ENCODE measurements at places on chromosomes 11 and 22.

GRCh38 chr11:111157571-111157970 is 88.0 kb upstream of the POU2AF2 start:
- no peak for DNase-seq

DNA sequence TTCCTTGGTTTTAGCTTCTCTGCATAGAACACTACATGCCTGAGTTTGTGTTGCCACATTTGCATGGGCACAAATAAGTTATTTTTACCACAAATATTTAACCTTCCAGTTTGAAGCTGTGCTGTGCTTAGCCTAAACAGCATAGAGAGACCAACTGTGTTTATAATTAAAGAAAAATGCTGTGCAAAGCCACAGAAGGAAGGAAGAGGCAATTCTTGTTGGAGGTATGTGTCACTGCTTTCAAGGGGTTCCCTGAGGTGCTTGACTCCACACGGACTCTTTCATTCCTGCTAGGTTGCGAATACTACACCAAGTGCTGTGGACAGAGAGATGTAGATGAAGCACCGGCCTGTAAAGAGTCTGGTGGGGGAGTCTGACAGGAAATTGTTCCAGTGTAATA is 47.6 kb upstream of the OLFML1 start:
- no peak for DNase-seq

DNA sequence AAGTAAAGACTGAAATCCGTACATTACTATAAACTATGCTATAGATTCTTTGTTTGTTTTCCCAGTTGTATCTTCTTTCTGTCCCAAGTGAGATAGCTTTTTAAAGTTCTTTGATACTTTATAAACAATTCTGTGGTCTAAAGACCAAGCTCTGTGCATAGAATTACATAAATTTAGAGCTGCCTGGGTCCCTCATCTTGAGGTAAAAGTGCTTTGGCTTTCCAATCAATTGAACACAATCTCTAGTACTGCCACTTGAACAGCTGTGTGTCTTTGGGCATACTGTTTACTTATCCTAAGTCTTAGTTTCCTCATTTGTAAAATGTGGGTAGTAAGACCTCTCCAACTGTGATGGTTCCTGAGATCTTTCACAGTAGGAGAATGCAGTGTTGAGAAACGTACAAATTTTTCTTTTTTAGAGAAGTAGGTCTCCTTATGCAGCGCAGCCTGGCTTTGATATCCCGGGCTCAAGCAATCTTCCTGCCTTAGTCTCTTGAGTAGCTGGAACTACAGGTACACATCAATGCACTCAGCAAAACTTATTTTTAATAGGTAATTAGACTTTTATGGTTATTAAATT is 2.5 kb upstream of the EED start:
- no peak for DNase-seq

- DNase-seq: no peak
These were observed 51.5 kb downstream of the FAM181B start for GRCh38 chr11:82682003-82682751.

- DNase-seq: no peak
These were observed 38.7 kb upstream of the E2F8 start for GRCh38 chr11:19279451-19279850.

- no peak for DNase-seq
These were observed 69.3 kb downstream of the CEP164 start for GRCh38 chr11:117396970-117397369.
